Inflammatory macrophage (primary cell): ENCODE measurements at places on chromosomes 2 and 18.

DNA sequence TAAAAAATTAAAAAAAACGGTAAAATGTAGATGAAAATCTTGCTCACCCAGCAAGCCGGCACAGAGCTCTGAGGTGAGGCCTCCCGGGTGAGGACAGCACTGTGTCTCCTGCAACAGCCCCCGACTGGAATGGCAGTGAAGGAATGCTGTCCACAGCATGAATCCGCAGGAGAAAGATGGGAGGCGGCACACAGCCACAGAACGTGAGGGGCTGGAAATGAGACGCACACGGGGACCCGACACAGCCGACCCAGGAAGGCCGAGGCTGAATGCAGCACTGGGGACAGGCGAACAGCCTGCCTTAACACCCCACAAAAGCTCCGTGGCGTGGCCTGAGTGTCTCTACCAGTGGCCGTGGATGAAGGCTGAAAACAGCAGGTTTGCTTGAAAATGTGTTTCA is 34.7 kb downstream of the BOK start:
- no peak for DNase-seq

- DNase-seq: no peak
Measured at GRCh38 chr2:174248998-174249592, 763 bp upstream of the OLA1 start.

GRCh38 chr2:141589314-141589713 is 541.5 kb downstream of the LRP1B start:
- no peak for DNase-seq

DNA sequence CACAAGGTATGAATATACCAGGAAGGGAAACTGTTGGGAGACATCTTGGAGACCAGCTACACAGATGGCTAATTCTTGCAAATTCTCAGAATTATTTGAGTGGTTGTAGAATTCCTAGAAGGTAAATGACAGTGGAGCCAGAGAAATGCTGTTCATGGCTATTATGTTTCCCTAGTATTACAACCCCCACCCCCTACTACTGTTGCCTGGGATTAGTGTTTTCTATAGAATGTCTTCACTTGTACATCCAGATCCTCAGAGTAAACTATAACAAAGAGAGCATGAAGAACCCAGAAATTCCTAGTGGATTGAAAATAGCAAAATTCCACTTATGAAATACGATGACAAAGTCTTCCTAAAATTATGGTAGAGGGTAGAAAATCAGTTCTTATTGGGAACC is 15.3 kb downstream of the LGALSL start:
- DNase-seq: no peak

GRCh38 chr18:3916082-3916481 is 466.1 kb downstream of the TGIF1 start:
- DNase-seq: no peak

- DNase-seq: no peak
Measured at GRCh38 chr2:172455121-172455515, 27.7 kb downstream of the ITGA6 start.

- no peak for DNase-seq
Measured at GRCh38 chr2:119846021-119846420, 86.3 kb downstream of the PTPN4 start.

DNA sequence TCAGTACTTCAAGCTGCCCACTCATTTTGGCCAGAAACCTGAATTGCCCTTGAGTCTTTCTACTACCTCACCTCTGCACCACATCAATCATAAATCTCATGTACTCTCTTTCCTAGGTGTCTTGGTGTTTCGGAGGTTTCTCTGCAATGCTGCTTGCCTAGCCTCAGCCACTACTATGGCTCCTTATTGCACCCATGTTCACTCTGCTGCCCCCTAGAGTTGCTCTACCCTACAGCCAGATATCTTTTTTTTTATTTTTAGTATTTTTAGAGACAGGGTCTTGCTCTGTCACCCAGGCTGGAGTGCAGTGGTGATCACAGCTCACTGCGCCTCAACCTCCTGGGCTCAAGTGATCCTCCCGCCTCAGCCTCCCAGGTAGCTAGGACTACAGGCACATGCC is 413.0 kb downstream of the PTPRM start:
- no peak for DNase-seq

GRCh38 chr2:170088776-170089175 is 89.2 kb upstream of the MYO3B start:
- DNase-seq: no peak

- DNase-seq: no peak
Measured at GRCh38 chr2:107785756-107786155, 40.9 kb upstream of the RGPD4 start.

DNA sequence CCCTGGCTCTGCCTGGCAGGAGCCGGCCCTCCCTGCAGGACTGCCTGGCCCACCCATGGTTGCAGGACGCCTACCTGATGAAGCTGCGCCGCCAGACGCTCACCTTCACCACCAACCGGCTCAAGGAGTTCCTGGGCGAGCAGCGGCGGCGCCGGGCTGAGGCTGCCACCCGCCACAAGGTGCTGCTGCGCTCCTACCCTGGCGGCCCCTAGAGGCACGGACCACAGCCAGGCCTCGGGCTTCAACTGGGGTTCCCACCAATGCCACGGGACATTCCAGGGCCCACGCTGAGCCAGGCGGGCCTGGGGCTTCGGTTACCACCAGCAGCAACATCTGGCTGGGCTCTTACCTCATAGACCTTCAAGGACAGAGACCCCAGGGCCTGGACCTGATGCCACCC is 6.1 kb upstream of the GMPPA start:
- DNase-seq: no peak
